Mesenteric fat pad (tissue), 1 donor: ENCODE measurements at places on chromosomes 3 and 15. TPM values are rescaled to one million over a fixed set of nuclear protein-coding genes. Genes with fewer than 3 reads are reported as not detected.

DNA sequence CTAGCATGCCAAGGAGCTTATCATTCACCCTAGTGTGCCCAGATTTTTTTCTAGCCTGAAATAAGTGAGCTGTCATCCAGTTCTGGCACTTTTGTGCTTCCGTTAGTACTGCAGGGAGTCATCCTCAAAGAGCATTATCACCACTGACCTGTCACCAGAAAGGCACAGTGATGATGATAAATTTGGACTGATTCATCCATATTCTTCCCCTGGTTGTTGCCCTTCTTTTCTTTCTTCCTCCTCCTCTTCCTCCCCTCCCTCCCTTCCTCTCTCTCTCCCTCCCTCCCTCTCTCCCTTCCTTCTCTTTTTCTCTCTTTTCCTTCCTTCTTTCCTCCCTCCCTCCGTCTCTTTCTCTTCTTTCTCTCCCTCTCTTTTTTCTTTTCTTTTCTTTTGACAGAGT, 21.3 kb downstream of the SLC35G2 start:
- no peak for DNase-seq

ANKRD34C gene
- not detected for total RNA-seq

P2RY14 gene
- total RNA-seq, result 1.4 TPM

DNA sequence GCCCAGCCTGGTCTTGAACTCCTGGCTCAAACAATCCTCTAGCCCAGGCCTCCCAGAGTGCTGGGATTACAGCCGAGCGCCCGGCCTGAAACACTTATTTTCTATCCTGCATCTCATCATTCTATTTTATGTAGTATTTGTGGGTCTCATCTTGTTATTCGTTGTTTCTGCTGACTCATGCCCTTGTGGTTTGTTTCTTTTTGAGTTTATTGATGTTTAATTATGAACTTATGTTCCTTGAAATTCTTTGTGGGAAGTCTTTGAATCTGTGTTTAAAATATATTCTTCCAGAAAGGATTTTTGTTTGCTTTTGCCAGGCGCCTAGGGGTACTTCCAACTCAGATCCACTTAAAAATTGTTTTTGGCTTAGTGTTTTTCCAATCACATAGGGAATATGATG, 78.3 kb upstream of the C15orf39 start:
- no peak for DNase-seq

- DNase-seq, result no peak
Observed at GRCh38 chr15:93066834-93067648, 22.0 kb downstream of the RGMA start.

- DNase-seq, result no peak
Observed at GRCh38 chr3:78666470-78666800, 1101.4 kb downstream of the ROBO1 start.
